ENCODE measurements at places on chromosomes 5 and 9.

DNA sequence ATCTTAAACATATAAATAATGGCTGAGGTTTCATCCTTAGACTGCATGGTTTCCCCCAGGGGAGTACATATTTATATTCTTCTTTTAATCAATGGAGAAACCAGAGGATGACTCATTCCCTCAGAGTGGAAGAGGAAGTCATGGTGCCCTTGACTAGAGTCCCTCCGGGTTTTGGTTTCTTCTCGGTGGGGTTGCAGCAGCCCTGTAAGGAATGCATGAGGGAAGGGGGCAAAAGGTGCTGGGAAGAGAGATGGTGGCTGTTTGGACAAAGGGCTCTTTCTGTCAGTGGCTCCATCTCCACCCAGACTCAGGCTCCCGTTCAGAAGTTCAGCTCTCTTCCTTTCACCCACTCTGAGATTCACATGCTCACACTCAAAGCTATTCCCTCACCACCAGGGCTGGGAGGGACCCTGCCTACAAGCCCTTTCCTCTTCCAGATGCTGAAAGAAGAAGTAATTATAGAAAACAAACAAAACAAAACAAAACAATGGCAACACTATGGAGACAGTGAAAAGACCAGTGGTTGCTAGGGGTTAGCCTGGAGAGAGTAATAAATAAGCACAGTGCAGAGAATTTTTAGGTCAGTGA, 129.8 kb upstream of the IL12B start:
- no peak for DNase-seq

- DNase-seq, result no peak
These were observed 67.5 kb downstream of the SH3RF2 start for GRCh38 chr5:146003852-146004251.

DNA sequence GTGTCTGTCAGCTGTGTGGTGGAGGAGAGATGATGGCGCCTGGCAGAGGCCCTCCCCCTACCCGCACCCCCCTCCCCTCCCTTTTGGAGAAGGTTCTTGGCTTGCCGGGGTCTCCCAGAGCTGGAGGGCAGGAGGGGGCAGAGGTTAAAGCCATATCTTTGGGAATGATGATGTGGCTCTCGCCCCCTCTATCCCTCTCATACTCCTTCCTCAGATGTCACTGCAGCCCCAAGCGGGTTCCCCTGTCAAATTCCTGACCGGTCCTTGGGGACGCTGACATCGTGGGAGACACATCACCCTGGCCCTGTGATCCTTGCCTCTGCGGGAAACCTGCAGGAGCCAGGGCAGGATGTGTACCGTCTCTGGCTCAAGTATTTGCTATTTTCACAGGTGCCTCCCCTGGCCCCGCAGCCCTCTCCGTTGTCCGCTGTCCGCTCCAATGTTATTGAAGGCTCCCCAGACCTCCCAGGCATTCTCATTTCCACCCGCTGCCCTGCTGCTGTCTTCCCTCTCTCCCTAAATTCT, 109.5 kb downstream of the FOXD1 start:
- no peak for DNase-seq

GRCh38 chr9:35518981-35519679, 29.2 kb downstream of the RUSC2 start:
- no peak for DNase-seq

GRCh38 chr9:83167126-83167525, 104.2 kb upstream of the RASEF start:
- no peak for DNase-seq

DNA sequence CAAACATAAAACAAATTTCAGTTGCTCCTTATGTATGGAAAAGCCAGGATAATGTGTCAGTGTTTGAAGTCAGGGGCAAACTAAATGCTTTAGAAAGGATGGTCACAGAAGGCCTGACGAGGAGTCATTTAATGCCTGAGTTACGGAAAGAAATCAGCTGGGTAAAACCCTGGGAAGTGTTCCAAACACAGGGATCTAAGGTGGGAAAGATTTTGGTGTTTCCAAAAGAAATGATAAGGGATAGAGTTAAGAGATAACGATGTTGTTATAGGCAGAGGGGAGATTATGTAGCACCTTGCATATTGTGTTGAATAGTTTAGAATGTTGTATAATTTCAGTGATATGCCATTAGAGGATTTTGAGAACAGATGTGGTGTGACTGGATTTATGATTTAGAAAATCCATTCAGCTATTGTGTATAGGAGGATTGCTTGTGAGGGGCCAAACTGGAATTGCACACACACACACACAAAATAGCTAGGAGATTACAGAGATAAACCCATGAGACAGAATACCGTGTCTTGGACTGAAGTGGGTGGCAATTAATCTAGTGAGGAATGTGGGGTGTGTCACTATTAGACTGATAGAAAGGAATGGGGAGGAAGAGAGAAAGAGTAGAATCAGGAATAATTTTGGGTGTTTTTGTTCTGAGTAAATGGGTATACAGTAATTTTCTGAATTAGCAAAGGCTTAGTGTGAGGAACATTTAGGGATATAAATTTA, 274.2 kb upstream of the DAB2 start:
- no peak for DNase-seq

GRCh38 chr9:125407974-125408900, 146.6 kb downstream of the GAPVD1 start:
- DNase-seq, result peak; percentile 95

DNA sequence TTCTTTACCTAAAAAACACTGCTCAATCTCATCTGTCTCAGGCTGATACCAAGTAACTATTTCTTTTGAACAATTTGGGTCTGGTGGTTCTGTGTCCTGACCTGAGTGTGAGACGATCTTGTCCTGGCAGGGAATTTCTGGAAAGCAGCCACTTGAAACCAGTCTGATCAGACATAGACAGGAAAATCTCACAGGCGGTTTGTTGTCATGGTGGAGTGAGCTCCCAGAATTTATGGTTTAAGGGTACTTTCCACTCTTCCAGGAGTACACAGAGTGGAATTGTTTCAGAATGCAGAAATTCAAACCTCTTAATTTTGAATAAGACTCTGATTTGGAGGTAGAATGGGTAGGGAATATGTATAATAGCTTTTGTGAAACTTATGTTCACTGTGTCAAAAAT, 268.2 kb downstream of the ISL1 start:
- DNase-seq, result no peak

DNA sequence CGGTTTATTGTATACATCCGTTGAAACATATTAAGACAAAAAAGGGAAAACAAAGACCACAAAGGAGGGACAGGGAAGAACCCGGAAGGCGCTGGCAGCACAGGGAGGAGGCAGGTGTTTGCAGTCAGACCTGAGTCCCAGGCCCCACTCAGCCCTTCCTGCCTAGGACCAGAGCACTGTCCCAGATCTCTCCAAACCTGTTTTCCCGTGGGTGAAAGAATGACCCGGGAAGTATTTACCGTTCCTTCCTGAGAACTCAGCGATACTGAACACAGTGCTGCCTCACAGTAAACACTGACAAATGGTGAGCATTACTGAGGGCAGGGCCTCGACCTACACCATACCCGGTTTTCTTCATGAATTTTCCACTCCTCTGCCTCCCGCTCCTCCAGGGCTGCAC, 1.2 kb downstream of the ABO start:
- no peak for DNase-seq

GRCh38 chr5:77427998-77428397, 64.1 kb downstream of the WDR41 start:
- no peak for DNase-seq

DNA sequence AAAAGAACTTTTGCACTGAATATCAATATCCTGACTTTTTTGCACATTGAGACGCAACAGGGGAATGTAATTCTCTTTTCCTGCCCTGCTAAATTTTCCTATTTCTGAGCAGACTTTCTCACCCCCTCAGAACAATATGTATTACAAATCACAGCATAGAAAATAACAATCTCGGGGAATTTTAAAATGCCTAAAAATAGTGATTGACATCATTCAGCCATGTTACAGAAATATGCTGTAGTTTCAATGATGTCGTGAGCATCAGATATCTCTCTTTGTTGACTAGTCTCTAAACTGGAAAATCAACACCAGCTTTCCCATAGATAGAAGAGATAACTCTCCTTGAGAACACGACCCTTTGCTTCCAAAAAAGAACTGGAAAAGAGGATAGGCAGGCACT, 166.7 kb downstream of the ZDHHC21 start:
- DNase-seq, result no peak

- no peak for DNase-seq
These were observed 119.1 kb upstream of the NR5A1 start for GRCh38 chr9:124626276-124626675.

DNA sequence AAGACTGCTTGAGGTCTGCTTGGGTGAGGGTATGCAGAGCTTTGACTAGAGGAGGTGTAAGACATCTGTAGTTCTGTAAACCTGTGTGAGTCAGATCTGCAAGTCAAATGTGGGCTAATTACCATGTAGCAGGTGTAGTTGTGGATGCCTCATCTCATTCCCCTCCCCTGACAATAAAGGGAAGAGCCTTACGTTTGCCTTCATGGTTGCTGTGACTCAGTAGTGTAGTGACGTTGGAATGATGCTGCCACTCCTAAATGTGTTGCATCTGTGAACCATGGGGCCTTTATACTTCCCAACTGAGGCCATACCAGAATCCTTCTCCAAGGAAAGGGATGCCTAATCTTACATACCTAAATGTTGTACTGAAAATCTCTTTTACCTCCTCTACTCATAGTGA, 26.0 kb downstream of the PRDM6 start:
- DNase-seq, result no peak

DNA sequence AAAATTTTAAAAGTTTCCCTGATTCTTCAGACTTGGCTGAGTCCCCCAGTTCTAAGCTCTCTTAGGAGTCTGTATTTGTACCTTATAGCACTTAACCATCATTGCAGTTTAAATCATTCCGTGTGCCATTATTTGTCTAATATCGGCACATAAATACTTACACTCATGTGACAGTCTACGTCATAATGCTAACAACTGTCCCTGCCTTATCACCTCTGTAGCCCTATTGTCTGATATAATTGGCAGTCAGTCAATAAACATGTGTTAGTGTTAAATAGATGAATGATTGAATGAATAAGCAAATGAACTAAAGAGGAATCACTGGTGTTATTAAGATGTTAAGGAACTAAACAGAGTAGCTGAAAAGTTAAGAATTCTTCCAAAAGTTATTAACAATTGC, 287.8 kb downstream of the EBF1 start:
- no peak for DNase-seq

GRCh38 chr9:124264823-124265233, 7.1 kb downstream of the NEK6 start:
- DNase-seq, result no peak

DNA sequence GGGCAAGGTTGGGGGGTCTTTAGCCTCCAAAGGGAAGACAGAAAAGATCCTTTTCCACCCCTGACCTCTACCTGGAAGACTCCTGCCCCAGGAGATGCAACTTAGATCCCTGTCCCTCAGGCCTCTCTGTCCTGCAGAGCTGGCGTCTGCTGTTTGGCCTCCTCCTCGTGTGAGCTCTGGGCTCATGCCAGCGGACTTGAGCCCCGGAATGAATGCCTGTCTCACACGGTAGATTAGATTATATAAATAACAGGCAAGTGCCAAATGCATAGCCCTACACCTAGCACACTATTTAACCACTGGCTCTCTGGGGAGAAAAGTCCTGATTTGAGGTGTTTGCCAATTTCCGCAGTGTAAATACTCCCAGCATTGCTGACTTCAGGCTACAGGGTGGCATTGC, 1.4 kb upstream of the WNK2 start:
- no peak for DNase-seq

DNA sequence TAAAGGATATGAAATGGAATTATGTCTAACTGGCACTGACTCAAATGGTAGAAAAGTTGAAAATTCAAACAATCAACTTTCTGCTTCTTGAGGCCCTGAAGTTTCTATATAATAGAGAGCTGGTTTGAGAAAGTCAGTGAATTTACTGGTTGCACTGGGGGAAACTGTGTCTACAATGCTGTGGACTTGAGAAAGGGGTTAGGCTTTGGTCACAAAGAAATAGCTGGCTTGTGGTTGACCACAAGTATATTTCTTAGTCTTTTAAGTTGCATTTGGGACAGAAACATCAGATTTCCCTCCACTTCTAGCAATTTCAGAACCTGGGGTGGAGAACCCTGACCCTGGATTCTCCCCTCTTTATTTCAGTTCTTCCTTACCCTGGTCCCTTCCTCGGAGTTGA, 192.6 kb upstream of the ACTBL2 start:
- DNase-seq, result no peak

Measured in AG08396 (cell line).